ENCODE measurements at places on chromosomes 6 and 20. TPM values are rescaled to one million over a fixed set of nuclear protein-coding genes. Genes with fewer than 3 reads are reported as not detected.

- DNase-seq, result no peak
These were observed 46.7 kb downstream of the KCNK5 start for GRCh38 chr6:39182604-39183003.

DNA sequence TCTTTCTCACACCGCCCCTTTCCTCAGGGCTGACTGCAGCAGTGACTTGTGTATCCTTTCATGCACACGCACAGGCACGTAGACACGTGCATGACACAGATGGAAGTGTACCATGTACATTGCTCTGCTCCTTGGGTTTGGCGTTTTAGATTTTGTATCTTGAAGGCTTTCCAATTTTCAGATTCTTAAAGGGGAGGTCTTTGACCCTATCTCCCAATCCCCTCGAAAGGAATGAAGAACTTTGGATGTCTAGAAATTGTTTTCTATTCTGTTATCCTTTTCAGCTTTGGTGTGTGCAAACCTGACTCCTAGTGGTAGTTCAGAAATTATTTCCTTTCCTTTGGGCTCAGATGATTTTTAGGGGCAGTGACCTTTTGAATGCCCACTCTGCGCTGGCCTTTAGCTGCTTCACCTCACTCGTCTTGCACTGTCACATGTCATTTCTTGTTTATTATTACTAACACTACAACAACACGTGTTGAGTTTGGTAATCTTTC, 63.0 kb downstream of the HIVEP1 start:
- DNase-seq, result no peak

DNA sequence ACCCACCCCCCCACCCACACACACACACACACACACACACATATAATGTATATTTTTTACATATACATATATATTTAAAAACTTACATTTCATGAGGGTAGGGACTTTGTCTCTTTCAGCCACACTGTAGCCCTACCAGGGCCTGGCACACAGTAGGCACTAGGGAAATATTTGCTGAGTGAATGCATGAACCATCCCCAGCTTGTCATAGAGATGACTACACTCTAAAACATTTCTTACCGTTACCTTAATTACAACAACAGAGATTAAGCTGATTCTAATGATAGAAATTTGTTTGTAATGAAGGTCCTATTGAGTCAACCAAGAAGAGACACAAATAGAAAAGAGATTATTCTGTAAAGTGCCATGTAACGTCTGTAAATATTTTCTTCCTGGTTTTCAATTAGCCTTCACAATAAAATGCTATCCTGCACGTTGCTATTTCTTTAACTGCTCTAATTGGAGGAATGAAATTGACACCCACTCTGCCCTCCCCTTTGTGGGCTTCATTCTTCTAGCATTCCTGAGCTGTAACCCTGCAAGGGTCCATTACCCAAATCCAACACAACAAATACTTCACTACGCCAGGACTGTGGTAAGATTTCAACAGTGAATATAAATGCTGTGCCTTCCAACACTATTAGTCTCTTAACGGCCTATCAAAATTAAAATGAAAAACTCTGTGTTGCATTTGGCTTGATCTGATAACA, 30.8 kb downstream of the SIM1 start:
- no peak for DNase-seq

DNA sequence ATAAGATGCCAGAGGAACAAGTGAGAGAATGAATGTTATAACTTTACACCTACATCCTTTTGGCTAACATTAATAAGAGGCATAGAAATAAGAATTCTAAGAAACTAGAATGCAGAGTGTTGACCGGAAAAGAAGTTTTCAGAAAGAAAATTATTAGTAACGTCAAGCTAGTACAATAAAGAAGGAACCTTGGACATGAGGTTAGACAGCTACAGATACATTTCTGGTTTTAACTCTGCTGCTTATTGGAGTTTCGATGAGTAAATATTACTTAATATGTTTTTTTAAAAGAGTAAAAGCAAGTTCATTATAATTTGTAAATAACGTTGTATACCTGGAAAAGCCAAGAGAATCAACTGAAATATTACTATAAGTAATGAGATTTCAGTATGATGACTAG, 22.7 kb downstream of the TAB2 start:
- no peak for DNase-seq

DNA sequence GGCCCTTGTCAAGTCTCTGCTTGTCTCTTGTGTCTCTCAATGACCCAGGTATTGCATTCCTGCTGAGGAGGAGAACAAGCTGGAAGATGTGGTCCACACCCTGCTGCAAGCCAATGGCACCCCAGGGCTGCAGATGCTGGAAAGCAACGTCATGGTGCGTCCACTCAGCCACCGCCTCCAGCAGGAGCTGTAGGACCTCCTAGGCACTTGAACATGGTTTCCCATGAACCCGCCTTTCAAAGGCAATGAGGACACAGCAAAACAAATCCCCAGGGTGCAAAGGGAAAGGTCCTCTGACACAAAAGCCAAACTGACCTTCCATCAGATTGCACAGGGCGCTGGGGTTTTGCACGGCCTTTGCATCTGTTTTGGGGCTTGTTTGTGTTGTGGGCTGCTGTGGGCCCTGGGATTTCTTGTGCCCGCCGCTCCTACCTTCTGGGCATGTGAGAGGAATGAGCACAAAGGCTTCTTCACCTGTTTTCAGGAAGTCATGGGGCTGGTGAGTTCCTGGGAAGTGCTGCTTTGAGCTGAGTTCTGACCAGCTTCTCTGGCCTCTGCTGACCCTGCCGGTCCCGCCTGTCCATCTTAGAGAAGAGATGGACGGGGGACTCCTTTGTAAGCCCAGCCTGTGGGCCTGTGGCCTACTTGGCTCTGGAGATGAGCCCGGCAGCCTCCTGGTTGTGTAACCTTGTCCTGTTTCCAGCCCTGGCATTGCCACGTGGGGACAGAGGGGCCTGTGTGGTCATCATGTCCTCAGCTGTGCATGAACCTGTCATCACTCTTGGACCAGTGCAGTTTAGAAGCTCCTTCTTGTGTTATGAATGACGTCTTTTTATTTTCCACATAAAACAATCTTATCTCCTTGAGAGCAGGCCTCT, 151.3 kb downstream of the DTNBP1 start:
- DNase-seq, result no peak

BMP7 gene
- total RNA-seq, result 15.0 TPM

POU5F1 gene
- total RNA-seq, result 0.69 TPM
